NCI-H146 (cell line): ENCODE measurements at places on chromosomes 13 and 19.

DNA sequence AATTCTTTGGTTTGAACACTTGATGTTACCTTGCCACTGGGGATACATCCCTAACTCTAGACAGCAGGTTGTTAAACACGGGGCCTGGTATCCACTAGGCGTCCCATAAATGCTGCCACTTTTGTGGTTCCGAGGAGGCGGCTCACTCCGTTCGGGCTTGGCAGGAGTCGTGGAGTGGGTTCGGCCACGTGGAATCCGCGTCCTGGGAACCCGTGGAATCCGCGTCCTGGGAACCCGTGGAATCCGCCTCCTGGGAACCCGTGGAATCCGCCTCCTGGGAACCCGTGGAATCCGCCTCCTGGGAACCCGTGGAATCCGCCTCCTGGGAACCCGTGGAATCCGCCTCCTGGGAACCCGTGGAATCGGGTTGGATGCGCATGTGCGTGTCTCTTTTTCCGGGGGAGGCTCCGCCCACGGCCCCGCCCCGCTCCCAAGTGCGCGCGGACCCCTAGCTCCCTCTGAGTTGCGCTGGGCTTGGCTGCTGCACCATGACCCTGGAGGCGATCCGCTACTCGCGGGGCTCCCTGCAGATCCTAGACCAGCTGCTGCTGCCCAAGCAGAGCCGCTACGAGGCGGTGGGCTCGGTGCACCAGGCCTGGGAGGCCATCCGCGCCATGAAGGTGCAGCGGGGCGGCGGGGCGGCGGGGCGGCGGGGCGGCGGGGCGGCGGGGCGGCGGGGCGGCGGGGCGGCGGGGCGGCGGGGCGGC is at the start of gene MRI1:
TSS of gene MRI1 (plus strand) at position 422 of the 707 bp plus-strand sequence. CDS start at position 489, 67 bp downstream.
- peak; percentile 87 for DNase-seq

DNA sequence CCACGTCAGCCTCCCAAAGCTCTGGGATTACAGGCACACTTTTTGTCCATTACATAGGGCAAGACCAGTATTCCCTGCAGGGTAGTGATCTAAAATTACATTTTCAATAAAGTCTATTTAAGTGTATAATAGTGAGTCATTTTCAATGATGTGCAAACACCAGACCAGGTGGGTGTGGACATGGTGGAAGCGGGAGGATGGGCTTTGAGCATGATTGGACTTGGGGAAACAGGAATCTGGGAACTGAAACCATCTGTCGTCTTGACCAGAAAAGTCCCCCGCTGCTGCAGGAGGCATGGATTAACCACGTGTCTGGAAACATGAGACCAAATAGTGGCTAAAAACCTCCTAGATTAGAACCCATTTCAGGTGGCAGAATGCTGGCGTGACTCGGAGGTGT is 4.9 kb downstream of the FXYD3 start:
- DNase-seq = peak; percentile 89

DNA sequence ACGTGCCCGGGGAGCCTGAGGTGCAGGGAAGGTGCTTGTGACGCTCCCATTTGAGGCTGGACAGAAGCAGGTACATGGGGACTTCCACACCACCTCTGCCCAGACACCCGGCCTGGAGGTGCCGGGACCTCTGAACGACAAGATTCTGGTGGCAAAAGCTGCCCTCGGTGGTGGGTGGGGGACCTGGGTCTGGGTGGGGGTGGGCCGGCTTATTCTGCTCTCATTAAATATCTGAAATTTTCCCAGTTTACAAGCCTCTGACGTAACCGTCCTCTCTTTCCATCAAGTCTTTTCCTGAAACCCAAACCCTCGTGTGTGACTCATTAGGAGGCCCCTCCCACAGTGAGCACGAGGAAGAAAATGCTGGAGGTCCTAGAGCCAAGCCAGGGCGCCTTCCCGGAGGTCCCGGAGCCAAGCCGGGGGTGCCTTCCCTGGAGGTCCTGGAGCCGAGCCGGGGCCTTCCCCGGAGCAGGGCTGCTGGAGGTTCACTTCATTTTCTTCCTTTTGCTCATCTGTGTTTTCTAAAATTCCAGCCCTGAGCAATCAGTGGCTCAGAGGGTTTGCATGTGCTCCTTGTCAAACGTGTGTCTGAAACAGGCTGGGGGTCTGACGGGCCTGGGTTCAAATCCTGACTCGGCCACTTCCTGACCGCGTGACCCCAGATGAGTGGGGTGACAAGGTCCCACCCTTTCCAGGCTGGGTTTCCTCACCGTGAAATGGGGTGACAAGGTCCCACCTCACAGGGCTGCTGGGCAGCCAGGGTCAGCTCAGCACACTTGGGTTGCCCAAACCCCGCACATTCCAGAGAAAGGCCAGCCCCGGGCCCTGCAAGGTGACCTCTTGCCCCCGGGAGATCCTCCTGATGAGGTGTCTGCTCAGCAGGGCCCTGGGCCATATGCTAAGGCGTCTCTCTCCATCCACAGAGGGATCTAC is 10.0 kb downstream of the CFD start:
- DNase-seq = no peak

DNA sequence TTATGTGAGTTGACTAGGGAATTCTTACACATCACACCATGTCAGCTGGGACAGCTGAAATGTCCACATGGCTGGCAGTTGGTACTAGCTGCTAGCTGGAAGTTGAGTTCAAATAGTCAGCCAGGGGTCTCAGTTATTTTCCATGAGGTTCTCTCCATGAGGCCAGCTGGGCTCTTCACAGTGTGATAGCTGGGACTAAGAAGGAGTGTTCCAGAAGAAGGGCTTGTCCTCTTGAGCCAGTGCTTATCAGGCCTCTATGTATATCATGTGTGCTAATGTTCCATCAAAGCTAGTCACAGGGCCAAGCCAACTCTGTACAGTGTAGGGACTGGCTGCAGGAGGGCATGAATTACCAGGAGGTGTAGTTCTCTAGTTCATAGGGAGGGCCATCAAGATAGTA is 11.8 kb downstream of the USPL1 start:
- no peak for DNase-seq

DNA sequence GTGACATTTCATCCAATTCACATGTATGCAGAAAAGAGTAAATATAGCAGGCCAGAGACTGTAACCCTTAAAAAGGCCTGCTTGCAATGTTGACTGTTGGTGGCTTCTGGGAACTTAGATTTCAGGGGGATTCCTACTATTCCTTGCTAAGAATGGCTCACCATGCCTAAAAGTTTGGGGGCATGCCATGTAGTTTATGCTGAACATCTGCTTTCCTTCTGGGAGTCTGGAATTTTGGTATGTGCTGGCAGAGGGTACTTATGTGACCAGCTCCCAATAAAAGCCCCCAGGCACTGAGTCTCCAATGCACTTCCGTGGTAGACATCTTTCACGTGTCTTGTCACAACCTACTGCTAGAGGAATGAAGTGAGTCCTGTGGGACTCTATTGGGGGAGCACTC is 88.4 kb upstream of the PCDH8 start:
- no peak for DNase-seq

DNA sequence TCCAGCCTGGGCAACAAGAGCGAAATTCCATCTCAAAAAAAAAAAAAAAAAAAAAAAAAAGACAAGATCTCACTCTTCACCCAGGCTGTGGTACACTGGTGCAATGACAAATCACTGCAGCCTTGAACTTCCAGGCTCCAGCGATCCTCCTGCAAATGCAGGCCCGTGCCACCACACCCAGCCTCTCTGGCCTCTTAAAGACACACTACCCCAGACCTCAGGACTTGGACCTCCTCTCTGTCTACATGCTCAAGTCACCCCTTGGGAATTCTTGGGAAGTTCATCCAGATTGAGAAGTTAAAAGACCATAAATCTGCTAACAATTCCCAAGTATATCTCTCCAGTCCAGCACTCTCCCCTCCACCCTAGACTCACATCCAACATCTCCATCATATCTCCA is 10.6 kb upstream of the HIPK4 start:
- no peak for DNase-seq

GRCh38 chr13:91313103-91313502 is 34.4 kb upstream of the MIR17HG start:
- peak; percentile 62 for DNase-seq
